ENCODE measurements at places on chromosomes 7 and 10. TPM values are rescaled to one million over a fixed set of nuclear protein-coding genes. Genes with fewer than 3 reads are reported as not detected.

DNA sequence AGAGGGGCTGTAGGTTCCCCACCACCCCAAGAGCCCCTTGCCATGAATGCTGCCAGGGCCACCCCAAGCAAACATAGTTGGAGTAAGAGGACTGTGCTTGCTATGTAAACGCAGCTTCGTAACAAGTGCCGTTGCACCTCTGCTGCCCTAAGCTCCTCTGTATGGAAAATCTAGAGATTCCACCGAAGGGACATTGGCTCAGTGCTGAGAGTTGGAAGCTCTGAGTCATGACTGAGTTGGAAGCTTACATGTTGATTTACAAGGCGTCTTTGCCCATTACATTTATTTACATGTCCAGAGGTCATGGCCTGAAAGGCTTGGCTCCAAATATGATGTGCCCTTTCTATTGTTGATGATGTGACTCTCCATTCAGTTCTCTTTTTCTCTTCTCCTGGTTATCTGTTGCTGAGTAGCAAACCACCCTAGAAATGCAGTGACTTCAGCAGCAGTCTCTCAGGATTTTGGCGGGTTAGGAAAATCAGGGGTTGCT, 233.1 kb upstream of the TCF7L2 start:
- no peak for DNase-seq

DNA sequence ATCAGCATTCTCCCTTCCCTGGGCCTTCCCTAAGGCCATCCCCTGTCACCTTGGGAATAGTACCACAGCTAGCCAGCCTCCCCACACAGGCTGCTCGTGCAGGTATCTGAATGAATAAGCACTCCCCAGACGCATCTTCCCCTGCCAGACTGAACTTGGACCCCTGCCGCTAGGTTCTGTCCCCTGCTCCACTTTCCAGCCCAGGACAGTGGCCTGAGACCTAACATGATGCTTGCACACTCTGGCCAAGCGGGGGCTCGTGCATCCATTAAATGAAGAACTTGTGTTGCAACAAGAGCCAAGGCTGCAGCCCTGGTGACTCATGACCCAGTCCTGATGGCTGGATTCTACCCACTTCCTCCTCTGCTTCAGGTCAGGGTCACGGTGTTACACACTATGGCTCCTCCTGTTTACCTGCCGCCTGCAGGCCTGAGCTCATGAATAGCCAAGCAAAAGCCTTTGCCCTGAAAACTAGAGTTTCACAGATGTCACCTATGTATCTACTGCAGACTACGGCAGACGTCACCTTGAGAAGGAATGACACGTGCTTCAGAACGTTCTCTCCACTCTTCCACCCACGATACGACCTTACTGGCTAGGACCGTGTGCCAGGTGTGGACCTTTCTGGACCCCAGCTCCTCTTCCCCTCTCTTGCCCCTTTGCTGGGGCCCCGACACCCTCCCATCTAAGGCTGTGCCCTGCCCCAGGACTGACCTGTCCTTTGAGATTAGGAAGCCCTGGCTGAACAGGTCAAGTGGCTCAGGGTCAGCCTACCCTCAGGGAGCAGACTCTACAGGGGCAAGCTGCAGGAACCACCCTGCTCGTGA, 6.5 kb downstream of the ASB13 start:
- DNase-seq, result no peak

GRCh38 chr10:92689663-92690210, at the start of gene HHEX:
TSS of gene HHEX (plus strand) at chr10:92689955. CDS start at chr10:92689987, 32 bp downstream.
- DNase-seq, result peak; percentile 31

GRCh38 chr10:2985729-2986232, 81.6 kb upstream of the PFKP start:
- no peak for DNase-seq

DNA sequence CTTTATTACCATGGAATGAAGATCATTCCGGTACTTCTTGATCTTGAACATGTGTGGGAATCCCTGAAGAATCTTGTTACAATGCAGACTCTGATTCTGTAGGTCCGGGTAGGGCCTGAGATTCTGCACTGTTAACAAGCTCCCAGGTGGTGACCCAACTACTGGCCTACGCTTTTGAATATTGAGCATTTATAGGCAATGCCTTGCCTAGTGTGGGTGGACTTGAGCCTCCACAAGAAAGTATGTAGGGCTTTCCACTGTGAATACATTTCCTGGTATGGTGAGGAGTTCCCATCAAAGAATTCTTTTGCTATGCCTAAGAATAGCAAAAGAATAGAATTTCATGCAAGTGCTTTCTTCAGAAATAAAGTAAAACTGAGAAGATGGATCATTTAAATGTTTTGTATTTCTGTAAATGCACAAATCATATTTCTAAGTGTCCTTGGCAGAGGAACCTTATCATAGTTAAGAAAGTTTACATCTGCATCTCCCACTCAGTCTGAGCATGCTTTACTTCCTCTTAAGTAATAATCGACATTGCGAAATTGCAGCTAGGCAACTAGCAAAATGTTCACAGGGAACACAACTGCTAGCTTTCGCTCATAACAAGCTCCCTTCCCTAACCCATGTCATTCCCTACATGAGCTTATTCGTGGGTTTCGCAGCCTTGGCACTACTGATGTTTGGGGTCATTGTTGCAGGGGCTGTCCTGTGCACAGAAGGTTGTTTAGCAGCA, 71.4 kb downstream of the AHR start:
- DNase-seq, result peak; percentile 76

- no peak for DNase-seq
Observed at GRCh38 chr7:105635197-105635596, 53.9 kb upstream of the EFCAB10 start.

- DNase-seq, result no peak
Observed at GRCh38 chr10:63553031-63553430, 31.8 kb downstream of the REEP3 start.

DNA sequence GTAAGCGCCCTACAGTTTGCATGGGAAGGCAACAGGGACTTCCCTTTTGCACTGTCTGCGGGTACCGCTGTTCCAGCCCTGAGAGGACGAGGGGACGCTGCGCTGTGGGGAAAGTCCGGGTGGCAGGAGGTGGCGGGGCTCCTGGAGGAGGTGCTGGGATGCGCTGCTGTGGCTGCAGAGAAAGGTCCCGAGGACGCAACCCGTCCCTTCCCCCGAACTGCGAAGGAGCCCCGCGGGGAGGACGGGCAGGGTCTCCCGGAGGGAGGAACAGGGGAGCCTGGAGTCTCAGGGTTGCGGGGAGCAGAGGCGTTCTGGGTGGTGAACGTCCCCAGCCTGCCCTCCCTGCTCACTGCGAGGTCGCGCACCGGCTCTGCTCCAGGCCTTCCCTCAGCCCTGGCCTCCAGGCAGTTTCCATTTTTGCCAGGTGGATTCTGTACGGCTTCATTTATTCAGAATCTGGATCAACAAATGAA, 91.6 kb downstream of the CXCL12 start:
- DNase-seq, result peak; percentile 36

DNA sequence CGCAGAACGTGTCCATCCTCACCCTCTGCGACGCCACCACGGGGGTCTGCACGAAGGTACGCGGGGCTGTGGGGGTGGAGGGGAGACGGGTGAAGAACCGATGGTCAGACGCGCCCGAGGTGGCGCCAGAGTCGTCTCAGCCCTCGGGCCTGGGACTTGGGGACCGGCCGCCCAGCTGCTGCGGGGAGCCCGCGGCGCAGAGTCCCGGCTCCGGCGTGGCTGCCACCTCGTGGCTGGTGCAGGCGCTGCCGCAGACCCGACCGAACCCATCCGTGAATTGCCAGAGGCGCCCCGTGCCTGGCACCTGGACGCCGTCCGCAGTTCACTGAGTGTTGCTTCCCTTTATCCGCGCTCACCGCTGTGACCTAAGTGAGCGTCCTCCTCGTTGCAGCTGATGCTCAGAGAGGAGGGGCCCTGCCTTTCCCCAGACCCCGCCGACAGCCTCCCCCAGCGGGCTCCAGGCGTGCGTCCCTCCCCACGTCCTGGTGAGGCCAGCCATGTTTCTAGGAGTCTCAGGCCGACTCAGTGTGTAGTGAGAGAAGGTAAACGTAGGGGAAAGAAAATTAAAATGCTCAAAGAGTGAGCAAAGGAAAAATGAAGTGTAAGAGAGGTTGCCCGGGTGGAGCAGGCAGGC, 208.7 kb downstream of the PAXIP1 start:
- DNase-seq, result peak; percentile 15

- no peak for DNase-seq
Observed at GRCh38 chr10:89798092-89798491, 96.7 kb downstream of the KIF20B start.

DNA sequence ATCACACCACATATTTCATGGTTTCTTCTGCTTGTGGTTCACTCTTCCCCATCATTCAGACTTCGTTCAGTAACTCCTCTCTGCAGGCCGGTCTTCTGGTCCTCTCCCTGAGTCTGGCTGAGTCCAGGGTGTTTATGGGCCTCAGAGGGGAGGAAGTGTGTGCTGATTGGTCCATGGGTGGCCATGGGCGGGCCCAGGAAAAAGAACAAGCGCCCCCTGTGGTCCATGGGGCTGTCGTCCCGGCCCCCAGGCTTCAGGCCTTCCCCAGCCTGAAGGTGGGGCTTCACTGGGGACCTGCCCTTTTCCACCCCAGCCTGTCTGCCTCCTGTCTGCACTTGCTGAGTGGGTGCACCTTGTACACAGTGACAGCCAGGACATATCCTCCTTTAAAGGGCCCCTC, 123.7 kb downstream of the VIPR2 start:
- no peak for DNase-seq

DNA sequence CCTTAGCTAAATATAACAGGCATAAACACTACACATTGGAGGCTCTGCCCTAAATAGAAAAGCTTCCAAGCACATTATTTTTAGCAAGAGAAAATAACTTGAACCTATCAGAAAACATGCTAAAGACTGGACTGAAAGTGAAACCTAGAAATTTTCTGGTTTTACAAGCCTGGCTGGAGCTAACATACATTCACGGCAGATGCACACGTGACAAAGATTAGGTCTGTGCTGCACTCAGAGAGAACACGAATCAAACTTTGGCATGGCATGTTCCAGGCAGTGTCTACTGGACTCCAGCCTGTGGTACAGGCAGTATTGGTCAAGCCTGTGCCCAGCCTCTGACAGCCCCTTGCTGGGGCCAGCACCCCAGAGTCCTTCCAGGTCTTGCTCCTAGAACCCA, 94.1 kb upstream of the PCBD1 start:
- DNase-seq, result no peak

- no peak for DNase-seq
Observed at GRCh38 chr7:97471491-97471890, 260.4 kb upstream of the TAC1 start.

DNA sequence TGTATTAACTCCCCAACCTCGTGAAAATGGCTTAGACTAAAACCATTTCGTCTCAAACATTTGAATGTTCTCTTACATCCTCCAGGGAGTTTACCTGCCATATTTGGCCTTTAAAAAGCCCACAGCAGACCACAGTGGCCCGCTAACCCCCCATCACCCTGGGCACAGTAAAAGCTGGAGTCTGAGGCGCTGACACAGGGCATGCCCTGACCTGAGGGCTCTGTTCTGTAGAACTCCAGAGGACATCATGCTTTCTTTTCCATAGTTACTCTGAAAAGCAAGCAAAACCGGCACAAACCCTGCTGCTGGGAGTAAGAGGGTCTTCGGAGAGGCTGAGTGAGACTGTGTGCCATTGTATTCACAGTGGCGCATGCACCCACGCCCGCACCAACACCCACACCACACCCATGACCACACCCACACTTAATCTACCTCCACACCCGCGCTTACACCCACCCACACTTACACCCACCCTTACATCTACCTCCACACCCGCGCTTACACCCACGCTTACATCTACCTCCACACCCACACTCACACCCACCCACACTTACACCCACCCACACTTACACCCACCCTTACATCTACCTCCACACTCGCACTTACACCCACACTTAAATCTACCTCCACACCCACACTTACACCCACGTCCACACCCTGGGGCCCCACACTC, 32.1 kb downstream of the LRRC27 start:
- peak; percentile 70 for DNase-seq

- DNase-seq, result no peak
Observed at GRCh38 chr10:73991884-73992245, 6.1 kb upstream of the VCL start.

GRCh38 chr7:150997817-150998216, 7.0 kb downstream of the NOS3 start:
- no peak for DNase-seq

Gene C7orf33
- polyA plus RNA-seq, result not detected

Gene GRM3
- polyA plus RNA-seq, result not detected

Gene KCTD7
- polyA plus RNA-seq, result 4.9 TPM

Gene SEMA3C
- polyA plus RNA-seq, result 11.9 TPM
